ENCODE measurements at places on chromosomes 12 and 14. TPM values are rescaled to one million over a fixed set of nuclear protein-coding genes. Genes with fewer than 3 reads are reported as not detected.

DNA sequence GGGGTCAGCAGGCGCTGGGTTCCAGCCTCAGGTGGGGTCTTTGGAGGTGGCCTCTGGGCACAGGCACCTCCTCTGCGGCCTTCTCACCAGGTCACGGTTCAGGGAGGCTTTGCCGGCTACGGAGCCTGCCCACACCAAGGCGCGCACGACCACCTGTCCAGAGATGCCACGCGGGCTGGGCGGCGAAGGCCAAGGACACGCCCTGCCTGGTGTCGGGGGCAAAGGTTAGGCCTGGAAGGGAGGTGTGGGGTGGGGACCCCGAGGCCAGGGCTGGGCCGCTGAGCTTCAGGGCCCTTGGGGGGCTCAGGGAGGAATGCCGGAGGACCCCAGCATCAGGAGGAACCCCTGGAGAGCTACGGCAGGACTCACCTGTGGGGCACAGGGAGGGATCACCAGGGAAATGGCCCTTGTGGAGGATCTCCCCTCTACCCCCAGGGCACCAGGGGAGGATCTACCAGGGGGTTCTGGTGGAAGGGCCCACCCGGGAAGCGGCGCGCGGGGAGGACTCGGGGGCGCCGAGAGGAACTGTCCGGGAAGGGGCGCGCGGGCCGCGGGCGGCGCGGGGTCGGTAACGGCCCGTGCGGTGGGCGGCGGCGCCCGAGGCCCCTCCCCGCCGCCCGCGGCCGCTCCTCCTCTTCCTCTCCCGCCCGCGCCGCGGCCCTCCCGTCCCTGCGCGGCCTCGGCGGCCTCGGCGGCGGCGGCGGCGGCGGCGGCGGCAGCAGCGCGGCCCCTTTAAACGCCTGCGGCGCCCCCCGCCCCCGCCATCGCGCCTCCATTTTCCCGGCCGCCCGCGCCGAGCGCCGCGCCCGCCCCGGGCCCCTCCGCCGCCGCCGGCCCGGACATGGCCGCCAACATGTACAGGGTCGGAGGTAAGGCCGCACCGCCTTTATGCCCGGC lies at the start of gene MTA1:
Gene MTA1 (plus strand): TSS at position 633 of the 897 bp plus-strand sequence. CDS start 209 bp downstream, at position 842.
- DNase-seq, result no peak

GRCh38 chr12:26954027-26954426 lies 15.8 kb downstream of the FGFR1OP2 start:
- DNase-seq, result no peak

DNA sequence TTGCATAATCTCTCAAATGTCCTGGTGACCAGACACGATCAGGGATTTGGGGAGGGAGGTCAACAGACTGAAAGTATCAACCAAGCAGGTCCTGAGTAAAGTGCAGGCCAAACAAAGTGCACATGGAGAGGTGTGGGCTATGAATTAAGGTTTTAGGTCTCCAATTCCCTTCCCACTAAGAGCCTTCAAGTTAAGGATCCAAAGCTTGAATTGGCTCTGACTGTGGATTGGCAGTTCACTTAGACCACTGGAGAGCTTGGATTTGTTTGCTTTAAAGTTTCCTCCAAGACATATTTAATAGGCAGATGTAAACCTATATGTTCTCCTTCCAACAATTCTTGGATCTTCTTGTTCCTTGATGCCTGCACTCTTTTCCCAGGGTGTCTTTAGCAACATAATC lies 129.6 kb upstream of the IGF1 start:
- no peak for DNase-seq

- DNase-seq, result no peak
Observed at GRCh38 chr14:49249022-49249421, 337.2 kb downstream of the RPS29 start.

DNA sequence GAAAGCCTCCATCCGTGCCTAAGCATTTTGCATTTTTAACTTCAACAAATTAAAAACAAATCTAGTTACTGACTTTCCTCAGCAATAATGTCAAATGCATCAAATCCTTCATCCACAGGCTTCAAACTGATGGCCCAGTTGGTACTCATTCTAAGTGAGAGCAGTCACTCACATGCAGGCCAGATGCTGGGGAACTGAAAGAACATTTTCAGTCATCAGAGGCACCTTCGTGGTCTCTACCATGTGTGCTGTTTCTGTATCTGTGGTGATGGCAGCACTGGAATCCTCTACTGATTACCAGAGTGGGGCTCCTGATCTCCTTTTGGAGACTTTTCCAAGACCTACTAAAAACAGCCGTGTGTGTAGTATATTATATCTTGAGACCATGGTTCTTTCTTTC lies 145.2 kb downstream of the PRIMA1 start:
- no peak for DNase-seq

DNA sequence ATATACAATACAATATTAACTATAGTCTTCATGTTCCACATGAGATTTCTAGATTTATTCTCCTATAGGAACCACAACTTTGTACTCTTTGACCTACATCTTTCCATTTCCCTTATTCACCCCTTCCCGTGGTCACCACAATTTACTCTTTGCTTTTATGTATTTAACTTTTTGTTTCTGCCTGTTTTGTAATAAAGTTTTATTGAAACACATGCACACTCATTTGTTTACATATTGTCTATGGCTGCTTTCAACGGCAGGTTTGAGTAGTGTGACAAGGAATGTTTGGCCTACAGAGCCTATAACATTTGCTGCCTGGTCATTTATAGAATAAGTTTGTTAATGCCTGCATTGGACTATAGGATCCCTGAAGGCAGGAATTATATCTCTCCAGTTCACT lies 231.1 kb downstream of the CRADD start:
- no peak for DNase-seq

DNA sequence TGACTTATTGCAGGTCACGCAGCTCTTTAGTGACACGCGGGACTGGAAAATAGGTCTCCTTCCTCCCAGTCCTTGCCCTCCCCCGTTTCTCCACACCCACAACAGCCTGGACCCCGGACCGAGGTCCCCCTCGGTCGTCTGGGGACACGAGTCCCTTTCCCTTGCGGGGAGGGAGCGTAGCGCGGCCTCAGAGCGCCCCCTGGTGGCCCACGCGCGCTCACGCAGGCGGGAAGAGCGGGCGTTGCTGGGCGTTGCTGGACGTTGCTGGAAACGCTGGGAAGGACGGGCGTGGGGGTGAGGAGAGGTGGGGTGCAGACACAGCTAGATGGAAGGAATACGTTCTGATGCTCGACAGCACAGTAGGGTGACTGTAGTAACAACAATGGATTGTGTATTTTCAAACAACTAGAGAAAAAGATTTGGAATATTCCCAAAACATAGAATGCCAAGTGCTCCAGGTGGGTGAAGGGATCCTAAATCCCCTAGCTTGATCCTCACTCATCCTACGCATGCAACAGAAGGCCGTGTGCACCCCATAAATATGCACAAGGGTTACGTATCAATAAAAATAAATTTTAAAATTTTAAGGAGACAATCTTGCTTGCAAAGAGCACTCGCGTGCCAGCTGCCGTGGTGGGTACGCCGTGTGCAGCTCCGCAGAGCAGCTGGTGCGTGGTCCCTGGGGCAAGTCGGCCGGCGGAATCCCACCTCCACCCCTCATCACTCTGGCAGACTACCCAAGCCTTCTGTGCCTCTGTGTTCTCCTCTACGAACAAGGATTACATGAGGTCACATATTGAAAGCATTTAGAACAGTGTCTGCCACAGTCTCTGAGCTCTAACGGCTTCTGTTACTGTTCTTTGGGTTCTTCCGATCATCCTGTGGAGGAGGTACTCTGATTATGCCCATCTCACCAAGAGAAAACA lies 87.4 kb downstream of the B4GALNT3 start:
- no peak for DNase-seq

DNA sequence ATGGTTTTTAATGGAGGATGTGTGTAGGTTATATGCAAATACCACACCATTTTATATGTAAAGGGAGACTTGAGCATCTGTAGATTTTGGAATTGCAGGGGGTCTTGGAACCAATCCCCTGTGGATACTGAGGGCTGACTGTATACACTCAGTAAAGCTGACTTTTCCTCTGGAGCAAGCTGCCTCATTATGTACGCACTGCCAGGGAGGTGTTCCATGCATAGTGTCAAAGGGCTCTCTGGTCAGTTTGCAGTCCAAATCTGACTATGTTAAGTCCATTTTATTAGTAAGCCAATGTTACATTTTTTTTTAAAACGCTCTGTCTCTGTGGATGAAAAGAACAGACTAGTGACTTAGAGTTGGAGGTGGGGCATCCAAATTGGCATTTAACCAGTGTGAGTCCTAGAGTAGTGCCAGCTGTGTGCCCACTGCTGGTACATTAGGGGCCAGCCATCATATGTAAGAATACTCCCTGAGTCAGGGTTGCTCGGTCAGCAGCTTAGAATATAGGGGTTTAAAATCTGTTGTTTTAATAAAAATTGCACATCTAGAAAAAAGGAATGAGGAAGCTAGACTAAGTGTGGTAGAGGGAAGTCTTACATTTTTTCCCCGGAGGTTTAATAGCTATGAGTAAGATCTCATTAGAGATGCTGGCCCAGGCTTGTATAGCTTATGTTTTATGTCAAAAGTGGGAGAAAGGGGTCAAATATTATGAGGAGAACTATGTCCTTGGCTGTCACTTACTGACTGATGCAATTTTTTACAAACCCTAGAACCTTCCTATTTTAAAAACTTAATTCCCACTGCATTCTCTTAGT lies 87.0 kb downstream of the TESC start:
- DNase-seq, result no peak

- DNase-seq, result no peak
Observed at GRCh38 chr12:27653661-27654060, 42.6 kb upstream of the REP15 start.

GRCh38 chr12:97572220-97572619 lies 109.6 kb downstream of the RMST start:
- DNase-seq, result no peak

DNA sequence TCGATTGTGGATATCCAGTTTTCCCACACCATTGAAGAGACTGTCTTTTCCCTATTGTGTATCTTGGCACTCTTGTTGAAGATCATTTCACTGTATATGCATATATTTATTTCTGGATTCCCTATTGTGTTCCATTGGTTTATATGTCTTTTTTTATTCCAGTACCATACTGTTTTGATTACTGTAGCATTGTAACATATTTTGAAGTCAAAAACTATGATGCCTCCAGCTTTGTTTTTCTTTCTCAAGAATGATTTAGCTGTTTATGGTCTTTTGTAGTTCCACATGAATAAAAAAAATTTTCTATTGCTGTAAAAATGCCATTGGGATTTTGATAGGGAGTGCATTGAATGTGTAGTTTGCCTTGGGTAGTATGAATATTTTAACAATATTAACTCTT lies 128.1 kb upstream of the SLC38A2 start:
- DNase-seq, result no peak

DNA sequence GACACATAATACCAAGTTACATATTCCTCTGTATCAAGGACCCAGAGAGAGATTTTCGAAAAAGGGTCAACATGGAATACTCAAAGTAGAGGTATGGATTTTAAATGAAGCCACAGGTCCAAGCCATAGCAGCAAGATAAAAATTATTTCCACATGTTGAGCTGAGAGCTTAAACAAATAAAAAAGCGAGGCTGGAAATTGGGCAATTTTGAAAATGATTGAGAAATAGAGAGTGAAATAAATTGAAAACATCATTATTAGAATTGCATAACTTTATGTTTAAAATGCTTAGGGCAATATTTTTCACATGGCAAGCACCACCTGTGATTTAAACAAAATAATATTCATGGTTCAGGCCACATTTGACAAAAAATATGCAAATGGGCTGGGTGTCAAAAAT lies 1251.0 kb upstream of the USP15 start:
- DNase-seq, result no peak

DNA sequence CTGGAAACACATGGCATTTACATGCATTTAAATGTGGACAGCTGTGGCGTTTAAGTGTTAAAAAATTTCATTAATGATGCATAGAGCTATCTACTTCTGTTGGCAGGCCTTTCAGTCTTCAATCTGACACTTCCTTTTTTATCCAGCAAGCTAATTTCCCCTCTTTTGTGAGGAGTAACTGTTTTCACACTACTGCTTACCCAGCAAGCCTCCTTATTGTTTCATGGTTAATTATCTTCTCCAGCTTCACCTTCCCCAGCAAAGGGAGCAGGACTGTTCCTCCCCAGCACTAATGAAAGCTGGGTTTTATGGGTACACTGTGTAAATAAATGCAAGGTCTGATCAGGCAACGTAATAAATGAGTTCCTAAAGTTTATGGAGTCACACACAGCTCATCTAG lies 129.4 kb upstream of the NPAS3 start:
- DNase-seq, result no peak

- DNase-seq, result no peak
Observed at GRCh38 chr12:3885277-3886094, 12.3 kb upstream of the PARP11 start.

DNA sequence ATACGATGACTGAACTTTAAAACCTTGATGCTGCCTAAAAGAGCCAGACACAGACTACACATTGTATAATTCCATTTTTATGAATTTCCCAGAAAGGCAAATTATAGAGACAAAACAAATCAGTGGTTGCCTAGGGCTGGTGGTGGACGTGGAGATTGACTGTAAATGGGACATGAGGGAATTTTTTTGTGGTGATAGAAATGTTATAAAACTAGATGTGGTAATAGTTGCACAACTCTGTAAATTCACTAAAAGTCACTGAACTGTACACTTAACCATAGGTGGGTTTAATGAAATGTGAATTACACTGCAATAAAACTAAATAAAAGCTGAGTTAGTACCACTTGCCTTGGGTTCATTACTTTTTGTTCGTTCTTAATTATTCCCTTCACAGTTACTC lies 72.1 kb downstream of the PLEKHA5 start:
- no peak for DNase-seq

- DNase-seq, result no peak
Observed at GRCh38 chr14:28653521-28653920, 113.1 kb upstream of the FOXG1 start.

FOXG1 gene
- not detected for polyA plus RNA-seq

LRRK2 gene
- 30.8 TPM for polyA plus RNA-seq

KLHL33 gene
- polyA plus RNA-seq, result 0.46 TPM

ADCY4 gene
- polyA plus RNA-seq, result 15.8 TPM

HOXC4 gene
- polyA plus RNA-seq, result 55.9 TPM

LRRC9 gene
- polyA plus RNA-seq, result 1.8 TPM

CLEC1A gene
- 2.7 TPM for polyA plus RNA-seq

DIO2 gene
- polyA plus RNA-seq, result 0.46 TPM

TMBIM6 gene
- 664 TPM for polyA plus RNA-seq

ATXN7L3B gene
- 77.1 TPM for polyA plus RNA-seq

CACNA1C gene
- polyA plus RNA-seq, result 13.1 TPM

CCDC197 gene
- not detected for polyA plus RNA-seq

Data from left renal cortex interstitium (tissue), 4 donors.